Fibroblast of gingiva (primary cell): ENCODE measurements at places on chromosomes 3 and 15.
A peak's percentile ranks its signal among the peaks of the same experiment; 100 is the strongest.

DNA sequence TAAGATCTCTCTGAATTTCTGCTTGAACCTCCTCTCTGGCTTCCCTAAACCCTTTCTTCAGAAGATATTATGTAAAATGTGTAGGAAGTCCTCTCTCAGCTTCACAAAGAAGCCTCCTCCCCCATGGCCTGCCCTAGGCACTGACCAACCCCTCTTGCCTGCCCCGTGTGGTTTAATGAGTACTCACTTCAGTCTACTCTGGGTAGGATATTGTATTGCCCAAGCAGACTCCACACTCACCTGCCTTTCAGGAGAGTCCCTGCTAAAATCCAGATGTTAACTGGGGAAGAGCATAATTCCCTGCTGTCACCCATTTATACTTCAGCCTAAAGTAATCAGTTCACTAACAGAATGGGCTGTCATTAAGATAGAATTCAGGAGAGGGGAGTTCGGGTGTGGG is 2.6 kb upstream of the AGBL1 start:
- no peak for DNase-seq

DNA sequence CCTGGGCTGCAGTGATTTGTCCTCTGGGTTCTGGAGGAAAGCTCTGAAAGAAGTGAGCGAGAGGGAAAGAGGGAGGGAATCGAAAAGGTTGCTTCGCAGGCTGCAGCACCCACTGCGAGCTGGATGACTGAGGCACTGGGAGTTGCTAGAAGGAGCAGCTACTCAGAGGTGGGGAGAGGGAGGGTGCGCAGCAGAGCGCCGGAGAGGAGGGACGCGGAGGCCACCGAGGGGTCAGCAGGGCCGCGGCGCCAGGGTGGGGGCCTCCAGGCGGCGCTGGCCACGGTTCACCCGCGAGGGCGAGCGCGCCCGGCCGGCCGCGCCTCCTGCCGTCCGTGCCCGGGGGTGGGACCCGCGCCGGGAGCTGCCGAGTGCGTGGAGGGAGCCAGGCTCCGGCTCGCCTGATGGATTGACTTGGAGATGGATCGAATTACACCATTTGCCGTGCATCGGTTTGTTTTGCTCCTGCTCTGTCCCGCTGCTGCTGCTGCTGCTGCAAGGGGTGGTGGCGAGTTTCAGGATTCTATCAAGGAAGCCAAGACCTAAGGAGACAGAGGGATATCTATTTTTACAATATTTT is at the start of gene SEMA6D:
SEMA6D (plus strand) TSS at position 470 of the 577 bp plus-strand sequence. CDS start 42,294 bp downstream, outside the sequence.
- DNase-seq = peak; percentile 86

GRCh38 chr15:67895237-67895636 is 55.4 kb upstream of the RNU6-1 start:
- DNase-seq = no peak

DNA sequence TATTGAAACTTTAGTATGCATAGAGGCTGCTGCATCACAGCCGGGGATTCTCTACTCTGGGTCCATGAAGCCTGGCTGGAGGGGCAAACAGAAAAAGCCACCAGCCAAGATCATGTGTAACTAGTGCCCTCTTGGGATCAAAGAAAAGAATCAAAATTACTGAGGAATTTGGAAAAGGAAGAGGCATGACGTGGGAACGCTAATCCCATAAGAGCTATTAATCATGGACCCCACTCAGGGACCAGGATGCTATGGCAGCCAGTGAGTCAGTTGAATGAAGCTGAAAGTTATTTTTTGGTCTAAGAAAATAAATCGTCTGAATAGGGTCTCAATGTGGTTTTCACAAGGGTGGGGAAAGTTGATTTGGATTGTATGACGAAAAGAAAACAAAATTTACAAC is 1165.1 kb downstream of the ROBO2 start:
- peak; percentile 59 for DNase-seq

GRCh38 chr15:52154896-52155865 is 36.0 kb downstream of the GNB5 start:
- DNase-seq = no peak

GRCh38 chr15:65406424-65407000 is 16.2 kb downstream of the IGDCC4 start:
- DNase-seq = no peak

GRCh38 chr15:62847900-62848489 is 194.6 kb upstream of the TPM1 start:
- DNase-seq = no peak

GRCh38 chr15:60418096-60418495 is 20.3 kb upstream of the ANXA2 start:
- no peak for DNase-seq

GRCh38 chr3:73453666-73454065 is 171.1 kb downstream of the PDZRN3 start:
- DNase-seq = peak; percentile 65

DNA sequence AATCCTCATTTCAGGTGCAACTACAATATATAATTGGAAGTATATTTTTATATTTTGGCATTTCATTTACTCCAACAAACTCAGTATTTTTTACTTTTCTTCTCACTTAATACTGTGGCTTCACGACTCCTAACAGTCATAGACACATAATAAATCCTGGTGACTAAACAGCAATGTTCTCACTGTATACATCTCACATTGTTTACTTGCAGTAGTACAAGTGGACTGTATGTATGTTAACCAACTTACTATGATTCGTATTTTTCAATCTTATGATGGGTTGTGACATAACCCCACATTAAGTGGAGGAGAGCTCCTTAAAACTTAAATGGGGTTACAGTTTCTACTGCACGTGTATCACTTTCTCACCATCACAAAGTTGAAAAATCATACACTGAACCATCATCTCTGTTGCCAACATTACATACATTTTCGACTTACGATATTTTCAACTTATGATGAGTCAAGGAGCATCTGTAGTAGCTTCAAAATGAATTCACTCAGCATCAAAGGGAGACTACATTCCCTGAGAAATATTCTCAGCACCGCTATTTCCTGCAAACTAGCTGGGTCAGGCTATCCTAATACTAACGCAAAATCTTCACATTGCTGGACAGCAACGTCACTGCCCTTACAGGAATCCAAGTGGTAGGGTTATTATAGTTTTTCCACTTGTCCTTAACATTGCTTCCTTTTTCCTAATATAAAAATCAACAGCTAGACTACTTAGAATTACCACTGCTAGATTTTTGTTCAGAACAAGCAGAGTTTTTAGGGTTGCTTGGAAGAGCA is 7.3 kb downstream of the ADAM10 start:
- DNase-seq = no peak

- no peak for DNase-seq
Observed at GRCh38 chr15:37885651-37886050, 48.8 kb upstream of the TMCO5A start.

GRCh38 chr3:19147905-19148767 is at the start of gene KCNH8:
Gene KCNH8 (plus strand): TSS chr3:19148510. CDS start chr3:19148720, 210 bp downstream.
- DNase-seq = no peak

DNA sequence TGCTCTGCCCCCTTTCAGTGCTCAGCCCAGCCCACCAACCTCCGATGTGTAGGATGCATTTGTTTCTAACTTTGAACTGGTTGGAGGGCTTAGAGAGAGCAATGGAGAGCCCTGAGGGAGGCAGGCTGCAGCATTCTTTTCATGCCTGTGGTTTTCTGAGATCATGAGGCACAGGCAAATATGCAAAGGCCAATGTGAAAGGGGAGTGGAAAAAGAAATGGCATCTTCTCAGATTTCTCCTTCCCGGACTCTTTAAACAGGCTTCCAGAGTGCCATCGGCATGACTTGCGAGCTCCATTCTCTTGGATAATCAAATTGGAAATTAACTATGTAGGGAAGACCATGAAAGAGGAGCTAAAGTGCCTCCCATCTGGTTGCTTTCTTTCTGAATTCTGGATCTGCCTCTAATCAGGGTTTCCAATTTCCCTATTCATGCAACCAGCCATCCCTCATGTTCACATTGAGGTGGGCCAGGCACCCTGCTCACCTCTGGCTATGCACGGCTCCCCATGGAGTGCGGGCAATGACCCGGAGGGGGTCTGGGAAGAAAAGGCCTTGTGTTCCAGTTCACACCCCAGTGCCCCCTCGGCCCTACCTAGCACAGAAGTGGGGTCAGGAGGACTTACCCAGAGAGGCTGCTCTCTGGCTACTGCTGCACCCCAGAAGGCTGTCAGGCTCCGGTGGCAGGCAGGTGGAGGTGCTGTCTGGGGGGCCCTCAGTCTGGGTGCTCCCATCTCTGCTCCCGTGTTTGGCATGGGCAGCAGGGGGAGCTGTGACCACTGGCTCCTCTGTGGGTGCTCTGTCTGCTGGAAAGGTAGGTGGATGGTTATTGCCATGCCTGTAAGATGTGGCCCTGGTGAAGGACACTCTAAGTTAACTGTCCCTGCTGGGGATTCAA is 16.1 kb downstream of the AMOTL2 start:
- DNase-seq = peak; percentile 98

GRCh38 chr3:149575961-149576564 is 81.8 kb downstream of the WWTR1 start:
- peak; percentile 93 for DNase-seq

- no peak for DNase-seq
Observed at GRCh38 chr15:83922649-83923294, 268.8 kb downstream of the ADAMTSL3 start.

GRCh38 chr3:8128686-8129085 is 372.9 kb upstream of the LMCD1 start:
- no peak for DNase-seq

DNA sequence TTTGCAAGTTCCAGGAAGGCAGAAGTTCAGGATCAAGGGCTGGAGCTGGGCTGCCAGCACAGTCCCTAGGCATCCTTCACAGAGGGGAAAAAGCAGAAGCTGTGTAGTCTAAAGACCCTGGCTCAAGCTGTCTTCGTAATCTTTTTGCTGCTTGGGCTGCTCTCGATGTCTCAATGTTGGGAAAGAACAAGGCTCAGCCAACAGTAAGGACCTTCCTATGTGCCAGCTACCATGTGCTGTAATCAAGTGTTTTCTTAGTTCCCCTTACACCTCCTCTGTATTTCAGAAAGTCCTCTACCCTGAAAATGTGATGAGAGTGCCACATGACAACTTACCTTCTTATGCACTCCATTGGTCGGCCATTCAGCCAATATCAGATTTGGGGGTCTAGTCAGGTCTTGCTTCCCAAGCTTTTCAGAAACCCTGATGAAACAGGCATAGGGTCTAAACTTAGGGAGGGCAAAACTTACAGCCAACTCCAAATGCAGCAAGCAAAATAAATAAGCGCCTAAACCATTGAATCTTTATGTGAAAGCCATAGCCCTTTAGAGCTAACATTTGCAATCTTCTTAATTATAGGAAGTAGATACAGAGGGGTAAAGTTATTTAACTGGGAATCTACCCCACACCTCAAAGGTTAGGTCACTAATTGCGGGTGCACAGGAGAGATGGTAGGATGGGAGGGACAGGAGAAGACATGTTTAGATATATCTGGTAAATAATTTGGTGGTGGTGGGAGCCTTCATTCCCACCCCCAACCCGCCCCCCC is 1.2 kb upstream of the EDEM1 start:
- no peak for DNase-seq

DNA sequence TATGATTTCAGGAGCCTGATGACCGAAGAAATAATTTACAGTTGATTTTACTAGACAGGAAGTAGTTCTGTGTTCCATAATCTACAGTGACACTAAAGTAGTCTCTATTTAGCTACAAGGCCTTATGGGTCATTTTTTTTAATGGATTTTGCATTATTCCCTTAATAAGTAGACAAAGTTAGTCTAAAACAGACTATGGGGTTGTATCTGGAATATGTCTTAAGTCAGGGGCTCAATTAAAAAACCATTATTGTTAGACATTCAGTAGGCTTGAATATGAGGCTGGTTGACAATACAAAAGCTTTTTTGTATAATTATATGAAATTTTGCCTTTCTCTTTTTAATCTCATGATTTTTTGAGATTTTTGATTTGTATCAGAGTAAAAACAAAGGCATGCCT is 820.0 kb upstream of the SEMA6D start:
- no peak for DNase-seq

DNA sequence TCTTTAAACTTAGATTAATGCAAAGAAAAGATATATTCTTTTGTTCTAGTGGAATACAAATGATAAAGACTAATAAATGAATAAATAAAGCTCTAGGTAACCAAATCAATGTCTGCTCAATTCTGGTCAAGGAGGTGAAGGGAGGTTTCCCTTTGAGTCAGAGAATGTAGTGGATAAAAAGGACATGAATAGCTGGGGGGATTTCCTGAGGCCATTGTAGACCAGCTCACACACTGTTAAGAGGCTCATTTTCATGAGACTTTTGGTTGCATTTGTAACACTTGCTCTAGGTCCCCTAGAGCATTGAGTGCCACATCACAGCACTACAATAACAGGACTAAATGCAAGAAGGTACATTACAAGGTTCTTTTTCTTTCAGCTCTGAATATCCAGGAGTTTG is 170.7 kb downstream of the TIGIT start:
- no peak for DNase-seq

GRCh38 chr3:152156880-152157279 is 111.8 kb upstream of the MBNL1 start:
- no peak for DNase-seq

DNA sequence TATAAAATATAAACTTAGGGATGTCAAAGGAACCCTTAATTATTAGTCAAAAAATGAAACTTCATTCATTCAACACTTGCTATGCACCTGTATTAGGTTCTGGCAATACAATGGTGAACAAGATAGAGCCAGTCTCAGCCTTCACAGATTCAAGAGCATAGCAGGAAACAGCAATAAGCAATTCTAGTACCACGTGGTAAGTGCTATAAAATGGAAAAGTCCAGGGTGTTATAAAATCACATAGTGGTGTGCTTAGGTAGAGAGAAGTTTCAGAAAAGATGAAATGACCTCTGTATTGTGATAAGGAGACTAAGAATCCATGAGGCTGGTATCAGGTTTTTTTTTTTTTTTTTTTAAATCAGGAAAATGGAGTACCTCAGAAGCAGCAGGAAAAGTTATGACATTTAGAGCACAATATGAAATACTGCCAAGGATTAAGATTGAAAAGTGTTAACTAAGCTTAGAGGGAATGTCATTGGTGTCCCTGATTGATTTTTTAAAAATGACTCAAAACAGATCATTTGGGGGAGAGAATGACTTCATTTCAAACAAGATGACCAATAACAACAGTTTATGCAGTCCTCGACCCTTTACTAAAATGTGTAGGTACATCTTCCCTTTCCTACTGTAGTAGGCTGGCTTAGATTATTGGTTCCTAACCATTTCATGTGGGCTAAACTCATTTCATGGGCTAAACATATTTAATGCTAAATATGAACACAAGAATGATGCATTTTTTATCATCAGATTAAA is 5.0 kb downstream of the TOMM70 start:
- DNase-seq = no peak
